ENCODE measurements at places on chromosomes 12 and 14. TPM values are rescaled to one million over a fixed set of nuclear protein-coding genes. Genes with fewer than 3 reads are reported as not detected.

Gene INTS13
- total RNA-seq: 25.9 TPM

Gene TAS2R7
- not detected for total RNA-seq

DNA sequence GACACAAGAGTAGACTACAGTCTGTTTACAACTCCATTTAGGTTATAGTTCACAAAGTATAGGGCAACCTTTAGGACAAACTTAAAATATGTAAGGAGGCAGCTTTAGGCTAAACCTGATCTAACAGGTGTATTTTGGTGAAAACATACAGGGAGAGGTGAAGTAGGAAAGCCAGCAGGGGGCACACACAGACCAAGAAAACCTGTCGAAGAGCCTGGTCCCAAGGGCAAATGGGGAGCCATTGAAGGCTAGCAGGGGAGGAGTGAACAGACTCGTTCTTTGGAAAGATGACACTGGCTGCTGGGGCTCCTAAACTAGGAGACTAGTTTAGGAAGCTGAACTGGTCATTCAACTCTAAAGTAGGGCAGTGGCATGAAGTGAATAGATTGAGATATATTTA, 138.8 kb upstream of the WSCD2 start:
- DNase-seq: no peak

DNA sequence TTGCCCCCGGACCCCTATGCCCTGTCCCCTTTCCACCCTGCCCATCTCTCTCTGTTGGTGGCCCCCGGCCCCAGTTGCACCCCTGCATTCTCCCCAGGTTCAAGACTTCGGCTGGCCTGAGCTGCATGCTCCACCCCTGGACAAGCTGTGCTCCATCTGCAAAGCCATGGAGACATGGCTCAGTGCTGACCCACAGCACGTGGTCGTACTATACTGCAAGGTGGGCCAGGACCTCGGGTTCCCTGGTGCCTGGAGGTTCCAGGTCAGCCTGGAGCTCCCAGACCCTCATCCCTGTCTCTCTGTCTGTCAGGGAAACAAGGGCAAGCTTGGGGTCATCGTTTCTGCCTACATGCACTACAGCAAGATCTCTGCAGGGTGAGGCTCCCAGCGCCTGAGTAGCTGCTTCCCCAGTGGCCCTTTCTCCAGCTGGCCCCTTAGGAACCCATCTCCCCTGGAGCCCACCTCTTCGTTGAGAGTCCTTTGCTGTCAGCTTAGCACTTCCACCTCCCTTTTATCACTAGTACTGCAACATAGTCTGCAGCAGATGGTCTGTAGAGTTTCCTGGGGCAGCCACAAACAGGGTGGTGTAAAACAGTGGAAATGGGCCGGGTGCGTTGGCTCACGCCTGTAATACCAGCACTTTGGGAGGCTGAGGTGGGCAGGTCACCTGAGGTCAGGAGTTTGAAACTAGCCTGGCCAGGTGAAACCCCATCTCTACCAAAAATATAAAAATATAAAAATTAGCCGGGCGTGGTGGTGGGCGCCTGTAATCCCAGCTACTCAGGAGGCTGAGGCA, 5.8 kb downstream of the TNS2 start:
- DNase-seq: peak; percentile 59

Gene GPR84
- not detected for total RNA-seq
